ENCODE measurements at places on chromosomes 11 and 22.

GRCh38 chr22:45885941-45886395 is 91.0 kb downstream of the WNT7B start:
- DNase-seq = no peak

DNA sequence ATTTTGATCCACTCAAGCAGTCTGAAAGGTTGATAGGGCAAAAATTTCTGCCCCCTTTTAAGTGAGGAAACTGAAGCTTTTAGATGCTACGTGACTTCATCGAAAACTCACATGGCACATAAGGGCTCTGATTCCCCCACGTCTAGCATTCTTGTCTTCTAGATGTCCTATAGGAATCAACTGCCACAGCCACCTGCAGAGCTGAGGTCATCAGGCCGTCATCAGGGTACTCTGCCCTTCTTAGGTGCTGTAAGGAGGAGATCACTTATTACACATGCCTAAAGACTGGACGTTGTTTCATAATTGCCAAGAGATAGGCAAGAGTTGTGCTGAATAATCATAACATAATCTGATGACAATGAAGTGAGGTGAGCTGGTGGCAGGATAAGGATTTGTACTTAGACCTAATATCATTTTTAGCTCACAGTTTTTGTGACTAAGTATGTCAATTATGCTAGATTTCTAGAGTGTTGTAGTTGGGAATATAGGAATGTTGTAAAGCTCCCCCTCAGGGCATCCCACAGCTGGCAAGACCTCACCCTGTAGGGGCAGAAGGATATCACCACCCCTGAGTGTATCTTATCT is 349.4 kb downstream of the METTL15 start:
- DNase-seq = no peak

GRCh38 chr11:64856382-64857227 is 12.2 kb upstream of the CDC42BPG start:
- no peak for DNase-seq

DNA sequence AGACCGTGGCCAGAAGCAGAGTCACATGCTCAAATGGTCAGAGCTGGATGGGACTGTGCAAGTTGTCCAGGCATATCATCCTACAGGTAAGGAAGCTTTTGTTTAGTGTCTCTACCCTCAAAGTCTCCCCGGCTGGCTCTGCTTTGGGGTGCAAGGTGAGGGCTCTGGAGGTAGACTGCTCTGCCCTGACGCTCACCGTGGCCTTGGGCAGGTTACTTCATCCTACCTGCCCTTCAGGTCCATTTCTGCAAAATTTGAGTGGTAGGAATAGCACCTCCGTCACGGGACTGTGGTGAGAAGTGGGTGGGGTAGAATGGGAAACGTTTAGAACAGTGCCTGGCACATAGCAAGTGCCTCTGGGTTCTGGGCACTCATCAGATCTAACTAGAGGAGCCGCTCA is 42.2 kb downstream of the NAT10 start:
- DNase-seq = no peak

- DNase-seq = no peak
These were observed 562 bp downstream of the SHANK2 start for GRCh38 chr11:71251761-71252268.

GRCh38 chr11:30914143-30914762 is 328.1 kb upstream of the MPPED2 start:
- no peak for DNase-seq

DNA sequence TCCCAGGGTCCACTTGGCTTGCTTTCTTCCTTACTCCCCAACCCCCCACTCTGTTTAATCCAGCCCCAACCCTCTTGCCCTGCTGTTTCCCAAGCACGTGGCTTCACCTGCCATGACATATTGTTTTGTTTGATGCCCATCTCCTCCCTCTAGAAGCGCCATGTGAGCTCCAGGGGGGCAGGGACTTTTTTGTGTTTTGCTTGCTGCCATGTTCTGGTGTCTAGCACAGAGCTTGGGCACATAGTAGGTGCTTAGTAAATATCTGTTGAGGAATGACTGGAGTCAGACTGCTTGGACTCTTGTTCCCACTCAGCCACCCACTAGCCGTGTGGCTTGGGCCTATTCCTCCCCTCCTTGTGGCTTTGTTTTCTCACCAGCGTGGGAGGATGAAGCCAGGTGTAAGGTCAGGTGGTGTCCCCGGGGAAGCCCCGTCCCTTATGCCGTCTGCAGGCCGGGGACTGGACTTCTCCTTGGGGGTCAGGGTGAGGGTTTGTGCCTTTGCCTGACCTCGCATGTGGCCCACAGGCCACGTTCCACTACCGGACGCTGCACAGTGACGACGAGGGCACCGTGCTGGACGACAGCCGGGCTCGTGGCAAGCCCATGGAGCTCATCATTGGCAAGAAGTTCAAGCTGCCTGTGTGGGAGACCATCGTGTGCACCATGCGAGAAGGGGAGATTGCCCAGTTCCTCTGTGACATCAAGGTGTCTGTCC is 3.8 kb downstream of the AIP start:
- no peak for DNase-seq

Measured in fibroblast of skin of left quadriceps (primary cell).